ENCODE measurements at places on chromosomes 4 and X. TPM values are rescaled to one million over a fixed set of nuclear protein-coding genes. Genes with fewer than 3 reads are reported as not detected.

The CXCL8 gene
- 12.6 TPM for polyA plus RNA-seq

The CD99L2 gene
- polyA plus RNA-seq = 4.9 TPM

- DNase-seq = no peak
Measured at GRCh38 chr4:33882246-33882990, 2361.9 kb downstream of the ARAP2 start.

GRCh38 chrX:41781500-41781899 is 57.5 kb downstream of the GPR82 start:
- no peak for DNase-seq
